ENCODE measurements at places on chromosomes 6 and 20.

GRCh38 chr6:112683926-112684325 lies 336.8 kb downstream of the RFPL4B start:
- DNase-seq: no peak

DNA sequence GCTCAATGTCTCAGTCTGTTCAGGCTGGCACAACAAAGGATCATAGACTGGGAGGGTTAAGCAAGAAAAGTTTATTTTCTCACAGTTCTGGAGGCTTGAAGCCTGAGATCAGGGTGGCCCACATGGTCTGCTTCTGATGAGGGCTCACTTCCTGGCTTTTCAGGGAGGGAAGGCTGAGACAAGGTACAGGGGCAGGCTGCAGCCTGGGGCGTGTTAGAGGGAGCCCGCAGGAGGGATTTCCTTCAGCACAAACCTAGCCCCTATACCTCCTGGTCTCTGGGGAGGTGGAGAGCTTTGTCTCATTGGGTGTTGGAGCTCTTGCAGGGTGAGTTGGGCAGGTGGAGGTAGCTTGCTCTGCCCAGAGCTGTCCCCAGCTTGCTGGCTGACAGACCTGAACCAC lies 81.1 kb upstream of the GPR6 start:
- DNase-seq: no peak

GRCh38 chr20:25223765-25224720 lies 23.8 kb upstream of the PYGB start:
- no peak for DNase-seq

DNA sequence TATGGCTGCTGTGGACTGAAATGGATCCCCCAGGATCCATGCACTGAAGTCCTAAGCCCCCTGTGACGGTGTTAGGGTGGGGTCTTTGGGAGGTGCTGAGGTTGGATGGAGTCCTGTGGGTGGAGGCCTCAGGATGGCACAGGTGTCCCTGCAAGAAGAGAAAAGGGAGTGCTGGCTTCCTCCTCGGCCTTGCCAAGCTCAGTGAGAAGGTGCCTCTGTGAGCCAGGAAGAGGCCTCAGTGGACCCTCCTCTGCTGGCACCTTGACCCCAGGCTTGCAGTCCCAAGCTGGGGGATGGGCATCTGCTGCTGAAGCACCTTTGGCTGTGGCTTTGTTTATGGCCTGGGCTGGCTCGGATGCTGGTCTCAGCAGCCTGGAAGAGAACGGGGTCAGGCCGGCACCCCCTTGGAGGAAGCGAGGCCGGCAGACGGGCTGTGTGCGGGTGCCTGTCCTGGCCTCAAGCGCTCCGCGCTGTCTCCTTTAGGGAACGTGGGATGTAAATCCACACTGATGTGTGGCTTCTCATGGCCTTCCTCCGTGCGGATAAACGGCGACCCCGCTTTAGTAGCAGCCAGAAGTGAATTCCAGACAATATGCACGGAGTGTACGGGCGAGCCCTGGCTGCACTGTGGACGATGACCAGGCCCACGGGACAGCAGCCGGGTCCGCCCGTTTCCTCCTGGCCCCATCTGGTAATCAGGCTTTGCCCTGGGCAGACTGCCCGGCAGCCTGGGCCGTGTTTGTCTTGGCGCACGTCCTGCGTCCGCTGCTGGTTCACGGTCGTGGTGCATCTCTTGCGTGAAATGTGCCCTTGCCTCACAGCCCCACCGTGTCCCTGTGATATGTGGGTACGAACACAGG lies 182.6 kb downstream of the ERMARD start:
- no peak for DNase-seq
